ENCODE measurements at places on chromosomes 5 and 9.

DNA sequence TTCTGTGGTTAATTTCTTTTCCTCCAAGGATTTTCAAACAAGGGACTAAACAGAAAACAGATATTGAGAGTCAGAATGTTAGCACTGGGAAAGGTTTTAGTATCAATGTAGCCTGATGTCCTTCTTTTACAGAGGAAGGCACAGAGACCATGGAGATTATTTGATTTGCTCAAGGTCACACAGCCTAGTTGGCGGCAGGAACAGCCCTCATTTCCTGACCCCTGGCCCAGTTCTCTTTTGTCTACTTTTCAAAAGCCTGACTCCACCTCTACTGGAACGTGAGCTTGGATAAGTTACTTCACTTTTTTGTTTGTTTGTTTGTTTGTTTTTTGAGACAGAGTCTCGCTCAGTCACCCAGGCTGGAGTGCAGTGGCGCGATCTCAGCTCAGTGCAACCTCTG, 6.6 kb upstream of the NRG2 start:
- DNase-seq, result no peak

DNA sequence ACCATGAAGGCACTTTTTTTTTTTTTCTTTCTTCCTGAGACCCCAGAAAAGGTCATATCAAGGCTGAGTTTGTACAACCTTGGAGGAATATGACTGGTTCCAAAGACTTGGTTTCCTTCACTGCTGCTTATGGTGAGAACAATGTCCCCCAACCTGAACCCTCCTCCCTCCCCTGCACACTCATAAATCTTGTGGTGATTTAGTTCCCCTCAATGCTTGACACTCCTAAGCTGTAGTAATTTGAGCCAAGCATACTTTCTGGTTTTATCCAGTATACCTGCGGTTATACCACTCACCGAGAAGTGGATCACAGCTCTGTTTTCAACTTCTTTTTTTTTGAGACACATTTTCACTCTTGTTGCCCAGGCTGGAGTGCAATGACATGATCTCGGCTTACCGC, 149.9 kb upstream of the KLF4 start:
- no peak for DNase-seq

DNA sequence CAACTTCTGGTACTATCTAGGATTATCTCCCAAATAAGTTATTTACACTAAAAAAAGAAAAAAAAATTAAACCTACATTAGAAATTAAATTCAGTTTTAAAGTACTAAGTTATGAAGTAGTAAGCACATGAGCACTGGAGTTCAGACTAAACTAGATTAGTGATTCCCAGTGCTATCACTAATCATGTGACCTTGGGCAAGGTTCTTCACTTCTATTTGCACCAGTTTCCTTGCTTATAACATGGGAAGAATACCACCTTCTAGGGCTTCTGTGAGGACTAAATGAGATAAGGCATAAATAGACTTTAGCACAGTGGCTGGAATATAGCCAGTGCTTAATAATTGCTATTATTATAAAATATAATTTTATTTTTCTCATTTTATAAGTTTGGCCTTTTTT, 10.5 kb downstream of the ELOVL7 start:
- DNase-seq, result no peak

DNA sequence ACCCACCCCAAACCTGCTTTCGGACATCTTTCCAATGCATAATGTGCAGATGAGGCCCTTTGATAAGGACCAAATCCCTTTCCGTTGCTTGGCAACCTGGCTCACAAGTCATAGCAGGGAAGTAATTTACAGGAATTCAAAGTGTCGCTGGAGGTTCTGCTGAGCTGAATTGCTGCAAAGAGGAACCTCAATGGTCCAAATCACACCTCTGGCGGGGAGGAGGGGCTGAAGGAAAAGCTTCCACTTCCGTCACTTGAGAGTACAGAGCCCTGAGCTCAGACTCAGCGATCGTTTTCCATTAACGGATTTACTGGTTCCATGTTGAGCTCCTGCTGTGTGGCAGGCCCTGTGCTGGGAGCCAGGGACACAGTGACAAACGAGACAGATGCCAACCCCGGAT, 99.3 kb downstream of the KCNIP1 start:
- DNase-seq, result no peak

DNA sequence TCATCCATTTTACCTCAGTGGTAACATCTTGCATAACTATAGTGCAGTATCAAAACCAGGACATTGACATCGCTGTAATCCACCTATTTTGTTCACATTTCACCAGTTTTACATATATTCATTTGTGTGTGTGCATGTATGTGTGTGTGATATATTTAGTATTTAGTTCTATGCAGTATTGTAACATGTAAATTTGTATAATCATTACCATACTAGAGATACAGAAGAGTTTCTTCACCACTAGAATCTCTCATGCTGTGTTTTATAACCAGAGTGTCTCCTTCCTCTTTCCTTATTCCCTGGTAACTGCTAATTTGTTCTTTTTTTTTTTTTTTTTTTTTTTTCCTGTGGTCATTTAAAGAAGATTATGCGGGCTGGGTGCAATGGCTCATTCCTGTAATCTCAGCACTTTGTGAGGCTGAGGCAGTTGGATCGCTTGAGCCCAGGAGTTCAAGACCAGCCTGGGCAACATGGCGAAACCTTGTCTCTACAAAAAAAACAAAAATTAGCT, 11.0 kb downstream of the RASA1 start:
- DNase-seq, result no peak

- DNase-seq, result no peak
Observed at GRCh38 chr5:139149477-139150199, 48.5 kb downstream of the SIL1 start.

- no peak for DNase-seq
Observed at GRCh38 chr9:38234479-38235170, 157.9 kb upstream of the ALDH1B1 start.

GRCh38 chr5:31113666-31114350, 79.7 kb upstream of the CDH6 start:
- no peak for DNase-seq

GRCh38 chr5:146592352-146592751, 76.4 kb upstream of the GPR151 start:
- DNase-seq, result no peak

GRCh38 chr5:33944543-33945132, 8.5 kb downstream of the RXFP3 start:
- DNase-seq, result no peak

DNA sequence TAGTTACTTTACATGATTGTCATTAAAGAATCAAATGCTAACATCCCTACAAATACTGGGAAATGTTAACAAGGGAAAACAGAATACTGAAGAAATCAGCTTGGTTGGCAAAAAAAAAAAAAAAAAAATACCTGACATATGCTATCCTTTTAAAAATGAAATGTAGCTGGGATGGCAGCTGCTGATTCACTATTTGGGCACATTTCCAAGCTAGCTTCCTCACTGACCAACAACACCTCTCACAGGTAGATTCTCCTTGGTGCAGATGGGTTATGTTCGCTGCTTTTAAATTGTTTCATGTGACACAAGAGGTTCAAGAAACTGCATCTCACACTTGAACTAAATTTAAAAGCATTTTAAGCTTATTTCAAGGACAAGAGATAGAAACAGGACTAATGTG, 6.1 kb upstream of the PRUNE2 start:
- DNase-seq, result no peak

DNA sequence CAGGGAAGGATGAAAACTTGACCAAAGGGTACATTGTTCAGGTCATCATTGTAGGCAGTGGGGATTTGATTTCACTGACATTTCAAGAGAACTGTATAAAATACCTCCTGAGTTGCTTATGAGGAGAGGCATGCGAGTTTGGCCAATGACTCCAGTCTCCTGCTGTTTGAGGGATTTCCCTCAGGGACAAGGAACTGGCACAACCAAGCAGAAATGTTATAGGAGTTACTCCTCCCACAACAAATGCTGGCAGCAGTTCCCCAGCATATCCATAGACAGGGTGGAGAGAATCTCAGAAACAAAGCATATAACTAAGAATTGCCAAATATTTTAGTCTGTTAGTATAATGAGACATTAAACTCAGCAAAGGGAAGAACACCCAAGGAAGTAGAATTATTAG, 47.2 kb upstream of the FBXL7 start:
- DNase-seq, result no peak

GRCh38 chr5:10995891-10996290, 234.9 kb upstream of the DAP start:
- no peak for DNase-seq
